ENCODE measurements at places on chromosomes 16 and 17.

DNA sequence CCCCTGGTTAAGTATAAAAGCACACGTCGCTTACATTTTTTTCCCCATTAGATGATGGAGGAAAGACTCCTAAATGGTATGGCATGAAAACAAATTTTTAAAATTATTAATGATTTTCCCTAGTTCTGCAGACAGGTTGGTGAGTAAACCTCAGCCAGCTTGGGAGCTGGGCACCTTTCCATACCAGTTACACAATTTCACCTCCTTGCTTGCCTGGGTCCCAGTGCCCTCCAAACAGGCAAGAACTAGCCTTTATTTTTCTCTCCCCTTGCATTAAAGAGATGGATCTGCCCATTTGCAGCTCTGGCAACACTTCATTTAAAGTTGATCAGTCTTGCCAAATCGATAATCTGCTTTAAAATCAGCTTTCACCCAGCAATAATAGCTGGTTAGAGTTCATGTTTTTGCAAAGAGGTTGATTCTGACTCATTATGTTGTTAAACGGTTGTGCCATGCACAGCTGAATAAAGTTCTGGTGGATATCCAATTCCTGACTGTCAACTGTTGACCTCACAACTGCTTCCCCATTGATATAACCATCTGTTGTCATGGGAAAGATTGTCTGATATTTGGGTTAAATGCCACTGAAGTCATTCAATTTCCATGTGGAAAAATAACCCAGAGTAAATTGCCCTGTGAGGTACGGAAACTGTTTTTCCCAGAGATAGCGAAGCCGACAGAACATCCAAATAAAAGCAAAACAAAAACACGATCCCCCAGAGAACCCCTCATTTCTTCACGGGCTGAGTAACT lies 1.3 kb downstream of the C17orf58 start:
- DNase-seq = no peak

DNA sequence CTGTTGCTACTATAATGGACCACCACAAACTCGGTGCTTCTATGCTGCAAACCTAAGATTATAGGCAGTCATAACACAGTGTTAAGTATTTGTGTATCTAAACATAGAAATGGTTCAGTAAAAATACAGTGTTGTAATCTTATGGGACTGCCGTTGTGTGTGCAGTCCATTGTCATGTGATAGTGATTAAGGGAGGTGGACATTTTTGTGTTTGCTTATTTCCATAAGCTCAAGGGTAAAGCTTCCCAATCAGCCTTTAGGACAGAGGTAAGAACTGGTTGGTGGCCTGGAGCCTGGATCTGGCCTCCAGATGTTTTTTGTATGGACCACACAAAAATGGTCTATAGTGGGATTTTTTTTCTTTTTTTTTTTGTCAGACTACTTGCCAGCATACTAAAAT lies 29.9 kb downstream of the WWOX start:
- DNase-seq = no peak

DNA sequence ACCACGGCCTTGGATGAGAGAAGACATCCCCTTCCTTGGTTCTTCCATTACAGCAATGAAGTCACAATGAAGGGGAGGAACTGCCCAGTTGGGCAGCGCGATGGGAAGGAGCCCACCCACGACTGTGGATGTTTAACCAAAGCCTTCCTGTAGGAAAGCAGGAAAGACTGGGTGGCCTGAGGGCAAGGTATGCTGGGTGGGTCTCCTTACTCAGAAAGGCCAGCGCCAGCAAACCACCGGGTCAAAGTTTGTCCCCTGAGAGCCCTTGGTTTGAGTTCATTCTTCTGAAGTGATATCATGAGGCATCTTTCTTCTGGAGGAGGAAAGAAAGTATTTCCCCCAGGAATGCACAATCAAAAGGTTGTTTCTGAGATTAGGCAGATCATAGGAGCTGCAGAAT lies 105.2 kb downstream of the C16orf95 start:
- no peak for DNase-seq

DNA sequence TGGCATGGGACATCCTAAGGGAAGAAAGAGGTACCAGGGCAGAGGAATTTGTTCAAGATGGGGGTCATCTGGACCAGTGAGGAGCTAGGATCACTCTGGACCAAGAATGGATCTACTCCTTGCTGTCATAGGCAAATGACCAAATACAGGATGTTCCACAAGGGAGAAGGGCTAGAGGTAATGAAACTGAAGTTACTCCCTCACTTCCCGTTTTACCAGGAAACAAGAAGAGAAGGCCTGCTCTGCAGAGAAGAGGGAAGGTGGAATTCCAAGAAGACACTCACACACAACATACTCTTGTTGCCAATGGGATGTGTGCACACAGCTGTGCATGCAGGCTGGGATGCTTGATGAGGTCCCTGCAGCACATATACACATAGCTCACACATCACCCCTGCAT lies 38.6 kb downstream of the NEUROD2 start:
- DNase-seq = no peak
